Activated CD4-positive, CD25-positive, alpha-beta regulatory T cell treated with anti-CD3 and anti-CD28 coated beads, Interleukin-2, amount 50 U/mL, for 24 hours (primary cell): ENCODE measurements at places on chromosomes 2 and 18.

GRCh38 chr2:49959961-49960553 lies 805.7 kb upstream of the FSHR start:
- no peak for ATAC-seq

DNA sequence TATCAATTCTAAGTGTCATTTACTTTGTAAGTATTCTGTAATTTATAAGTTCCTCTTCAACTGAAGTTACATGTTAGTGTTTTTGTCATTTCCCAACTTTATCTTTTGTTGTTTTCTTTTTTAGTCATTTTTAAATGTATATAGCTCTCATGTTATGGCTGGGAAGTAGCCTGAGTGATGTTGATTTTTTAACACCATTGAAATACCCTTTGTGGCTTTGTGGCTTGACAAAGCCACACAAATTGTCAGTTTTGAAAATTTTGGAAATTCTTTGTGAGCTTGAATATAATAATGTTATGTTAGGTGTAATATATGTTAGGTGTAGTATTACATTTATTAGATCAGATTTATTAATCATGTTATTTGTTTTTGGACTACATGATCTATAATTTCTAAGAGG lies 16.7 kb downstream of the DNAJC10 start:
- no peak for ATAC-seq

GRCh38 chr2:83055376-83056010 lies 1403.6 kb downstream of the SUCLG1 start:
- ATAC-seq, result no peak

- ATAC-seq, result no peak
Observed at GRCh38 chr18:50832754-50833153, 12.9 kb upstream of the MRO start.

GRCh38 chr2:222869252-222869560 lies 8.4 kb downstream of the ACSL3 start:
- ATAC-seq, result no peak

DNA sequence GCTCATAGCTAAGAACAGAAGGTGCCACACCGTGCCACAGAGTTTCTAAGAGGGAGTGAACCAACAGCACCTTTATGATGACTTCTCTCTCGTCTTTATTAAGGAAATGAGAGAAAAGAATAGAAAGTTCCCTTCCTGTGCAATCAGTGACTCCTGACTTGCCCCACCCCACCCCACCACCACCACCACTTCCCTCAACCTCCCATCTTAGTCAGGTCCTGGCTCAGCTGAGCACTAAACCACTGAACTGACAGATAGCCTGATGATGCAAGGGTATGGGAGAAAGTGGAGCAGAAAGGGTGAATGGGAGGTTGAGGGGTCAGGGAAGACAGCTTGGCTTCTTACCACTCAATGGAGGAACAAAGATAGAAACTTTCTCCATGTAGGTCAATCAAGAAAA lies 75.2 kb upstream of the RMDN2 start:
- ATAC-seq, result no peak

- no peak for ATAC-seq
Observed at GRCh38 chr18:46319783-46320182, 215.6 kb downstream of the HAUS1 start.

- peak; percentile 51 for ATAC-seq
Observed at GRCh38 chr2:179037807-179038206, 12.1 kb downstream of the CCDC141 start.

DNA sequence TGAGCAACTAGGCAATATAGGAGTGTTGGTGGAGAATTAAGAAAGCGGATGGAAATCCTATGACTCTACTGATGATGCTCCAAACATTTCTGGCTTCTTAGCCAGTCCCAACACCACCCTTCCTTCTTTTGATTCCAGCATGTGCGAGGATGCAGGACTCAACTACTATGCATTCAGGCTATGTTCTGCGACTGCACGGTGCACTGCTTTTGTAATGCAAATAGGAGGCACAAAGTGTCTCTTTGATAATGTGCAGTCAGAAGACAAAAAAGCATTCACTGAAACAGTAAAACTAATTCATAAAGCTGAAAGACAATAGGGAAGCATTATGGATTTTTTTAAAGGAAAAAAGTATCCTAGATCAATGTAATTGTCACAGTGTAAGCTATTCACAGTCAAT lies 106.7 kb downstream of the MEIS1 start:
- no peak for ATAC-seq

GRCh38 chr2:207944979-207945600 lies 80.2 kb downstream of the PLEKHM3 start:
- ATAC-seq, result no peak

DNA sequence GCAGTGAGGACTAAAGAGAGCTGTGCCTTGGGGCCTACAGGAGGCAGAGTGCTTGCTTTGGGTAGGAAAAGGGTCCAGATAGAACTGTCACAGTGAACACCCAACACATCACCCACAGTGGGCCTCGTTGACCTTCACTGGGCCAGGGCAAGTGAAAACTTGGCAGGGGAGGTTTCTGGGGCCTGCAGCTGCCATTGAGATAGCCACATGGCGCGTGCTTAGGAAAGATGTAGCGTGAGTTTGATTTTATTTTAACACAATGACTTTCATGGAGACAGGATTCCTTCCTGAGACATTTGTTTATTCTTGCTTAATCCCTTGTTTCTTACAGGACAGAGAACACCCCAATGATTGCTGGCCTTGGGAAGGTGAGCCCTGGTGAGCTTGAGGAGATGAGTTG lies 9.3 kb upstream of the ESPNL start:
- no peak for ATAC-seq

DNA sequence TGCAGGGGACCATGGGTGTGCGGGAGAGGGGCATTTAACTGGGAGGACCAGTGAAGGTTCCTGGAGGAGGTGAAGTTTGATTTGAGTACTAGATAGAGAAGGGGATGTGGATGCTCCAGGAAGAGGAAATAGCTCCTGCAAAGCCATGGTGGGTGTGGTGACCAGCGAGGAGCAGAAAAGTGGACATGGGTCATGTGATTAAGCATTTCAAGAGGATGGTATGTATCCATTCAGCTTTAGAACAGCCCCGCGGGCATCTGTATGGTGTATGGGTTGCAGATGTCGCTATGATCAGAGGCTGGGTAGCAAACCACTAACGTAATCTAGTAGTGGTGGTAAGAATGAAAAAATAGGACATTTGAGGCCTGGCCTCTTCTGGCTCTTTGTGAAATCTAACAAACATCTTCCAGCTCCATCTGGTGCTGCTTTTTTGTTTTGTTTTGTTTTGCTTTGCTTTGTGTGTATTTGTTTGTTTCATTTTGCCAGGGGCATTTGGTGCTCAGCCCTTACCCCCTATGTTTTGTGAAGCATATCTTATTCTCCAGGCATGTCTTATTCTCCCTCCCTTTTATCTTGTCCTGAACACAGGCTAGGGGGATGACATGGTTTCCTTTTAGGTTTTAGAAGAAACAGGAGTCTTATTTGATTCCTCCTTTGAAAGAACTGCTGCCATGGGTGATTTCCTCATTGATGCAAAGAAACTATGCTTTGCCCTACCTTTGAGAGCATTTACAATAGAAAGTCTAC lies 226.1 kb downstream of the LRRTM1 start:
- no peak for ATAC-seq

DNA sequence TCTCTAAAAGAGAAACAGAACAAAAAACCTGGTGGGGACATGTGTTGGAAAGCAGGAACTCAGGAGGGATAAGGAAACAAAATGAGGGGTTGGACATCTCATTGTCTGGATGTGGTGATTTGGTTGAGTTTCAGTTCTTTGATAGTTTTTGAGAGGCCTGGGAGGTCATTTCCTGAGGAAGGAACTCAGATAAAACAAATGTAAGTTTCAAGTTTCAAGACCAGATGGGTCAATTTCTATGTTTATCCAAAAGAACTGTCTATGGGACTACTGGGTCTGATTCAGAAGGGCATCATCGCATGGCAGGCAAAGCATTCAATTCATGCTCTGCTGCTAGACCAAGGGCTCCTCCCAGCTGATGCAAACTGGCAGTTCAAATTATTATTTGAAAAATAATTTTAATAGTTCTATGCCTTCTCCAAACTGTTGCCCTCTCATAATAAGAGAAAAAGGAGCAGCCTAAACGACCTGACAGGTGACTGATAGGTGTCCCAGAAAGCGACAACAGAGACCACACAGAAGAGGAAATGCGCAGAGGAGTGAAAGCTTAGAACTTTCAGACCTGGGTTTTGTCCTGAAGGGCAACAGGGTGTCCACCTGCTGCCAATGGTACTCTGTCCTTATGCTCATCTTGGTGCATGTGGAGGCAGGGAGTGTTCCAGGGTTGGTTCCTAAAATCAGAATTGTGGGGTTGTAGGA lies 39.3 kb upstream of the SH3RF3 start:
- ATAC-seq, result no peak

- ATAC-seq, result no peak
Observed at GRCh38 chr2:128172191-128172590, 81.2 kb downstream of the UGGT1 start.

DNA sequence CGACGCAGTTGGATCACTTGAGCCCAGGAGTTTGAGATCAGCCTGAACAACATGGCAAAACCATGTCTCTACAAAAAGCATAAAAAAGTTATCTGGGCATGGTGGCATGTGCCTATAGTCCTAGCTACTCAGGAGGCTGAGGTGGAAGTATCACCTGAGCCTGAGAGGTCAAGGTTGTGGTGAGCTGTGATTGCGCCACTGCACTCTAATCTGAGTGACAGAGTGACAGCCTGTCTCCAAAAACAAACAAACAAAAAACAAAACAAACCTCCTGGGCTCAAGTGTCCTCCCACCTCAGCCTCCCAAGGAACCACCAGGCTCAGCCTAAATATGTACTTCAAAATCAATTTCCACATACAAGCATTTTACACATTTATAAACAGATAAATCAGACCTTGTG lies 83.8 kb downstream of the STRN start:
- no peak for ATAC-seq

GRCh38 chr18:50079571-50080295 lies 115.2 kb downstream of the MYO5B start:
- no peak for ATAC-seq

- ATAC-seq, result no peak
Observed at GRCh38 chr2:168215813-168216212, 31.6 kb downstream of the STK39 start.

DNA sequence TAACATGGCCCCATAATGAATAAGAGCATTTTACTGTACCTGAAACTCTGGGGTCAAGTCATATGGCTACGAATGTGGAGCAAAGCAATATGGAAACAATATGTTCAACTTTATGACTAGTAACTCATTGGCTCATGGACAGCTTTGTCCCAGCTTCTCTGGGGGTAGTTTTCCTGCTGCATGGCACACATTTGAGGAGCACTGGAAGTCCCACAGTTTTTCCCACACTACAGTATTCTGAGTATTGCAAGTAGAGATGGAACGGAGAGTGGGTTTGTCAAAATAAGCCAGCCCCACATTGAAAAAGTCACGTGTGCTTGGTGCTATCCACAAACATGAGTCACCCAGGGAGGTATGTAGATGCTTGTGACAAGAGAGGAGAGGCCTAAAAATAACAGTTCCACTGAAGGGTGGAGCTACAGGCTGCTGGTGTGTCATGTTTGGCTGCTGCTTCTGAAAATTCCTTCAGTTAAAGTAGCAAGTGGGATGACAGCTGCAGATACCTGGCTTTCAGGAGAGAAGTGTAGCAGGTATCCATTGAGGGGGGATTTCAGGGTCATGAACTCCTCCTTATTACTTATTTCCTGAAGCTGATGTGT lies 48.2 kb upstream of the CTAGE1 start:
- ATAC-seq, result no peak

DNA sequence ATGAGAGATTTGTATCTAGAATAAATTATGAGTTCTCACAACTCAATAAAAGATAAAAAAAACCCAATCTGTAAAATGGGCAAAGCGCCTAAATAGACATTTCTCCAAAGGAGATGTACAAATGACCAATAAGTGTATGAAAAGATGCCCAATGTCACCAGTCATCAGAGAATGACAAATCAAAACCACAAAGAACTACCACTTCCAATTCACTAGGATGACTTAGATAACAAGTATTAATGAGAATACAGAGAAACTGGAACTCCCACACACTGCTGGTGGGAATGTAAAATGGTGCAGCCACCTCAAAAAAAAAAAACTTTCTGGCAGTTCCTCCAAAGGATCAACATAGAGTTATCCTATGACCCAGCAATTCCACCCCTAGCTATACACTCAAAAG lies 17.4 kb upstream of the COL6A3 start:
- no peak for ATAC-seq

DNA sequence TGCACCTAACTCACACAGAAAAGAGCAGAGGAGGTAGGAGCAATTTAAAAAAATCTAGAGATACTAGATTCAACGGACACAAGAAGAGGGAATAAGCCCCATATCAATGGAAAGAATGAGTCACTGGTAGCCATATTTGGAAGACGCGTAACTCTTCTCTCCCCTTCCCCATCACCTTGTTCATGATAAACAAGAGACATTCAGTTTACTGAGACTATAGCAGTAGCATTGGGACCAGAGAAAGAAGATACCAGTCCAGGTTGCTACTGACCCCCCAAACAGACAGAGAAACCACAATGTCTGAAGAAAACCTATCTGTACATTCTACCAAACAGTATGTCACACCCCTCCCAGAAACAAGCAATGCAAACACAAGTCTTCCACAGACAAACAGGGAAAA lies 81.1 kb downstream of the SLC66A3 start:
- no peak for ATAC-seq

- ATAC-seq, result peak; percentile 44
Observed at GRCh38 chr2:74919827-74920226, 38.6 kb upstream of the POLE4 start.

GRCh38 chr2:197358931-197359330 lies 48.4 kb upstream of the ANKRD44 start:
- peak; percentile 22 for ATAC-seq

GRCh38 chr2:233009661-233010060 lies 3.4 kb downstream of the NGEF start:
- ATAC-seq, result no peak

- no peak for ATAC-seq
Observed at GRCh38 chr2:144572977-144573376, 53.1 kb upstream of the ZEB2 start.

GRCh38 chr2:181389524-181389923 lies 67.7 kb upstream of the ITGA4 start:
- ATAC-seq, result no peak

- no peak for ATAC-seq
Observed at GRCh38 chr2:176136374-176137251, 7.1 kb downstream of the HOXD8 start.

GRCh38 chr2:6872394-6872793 lies 5.2 kb upstream of the RSAD2 start:
- no peak for ATAC-seq

DNA sequence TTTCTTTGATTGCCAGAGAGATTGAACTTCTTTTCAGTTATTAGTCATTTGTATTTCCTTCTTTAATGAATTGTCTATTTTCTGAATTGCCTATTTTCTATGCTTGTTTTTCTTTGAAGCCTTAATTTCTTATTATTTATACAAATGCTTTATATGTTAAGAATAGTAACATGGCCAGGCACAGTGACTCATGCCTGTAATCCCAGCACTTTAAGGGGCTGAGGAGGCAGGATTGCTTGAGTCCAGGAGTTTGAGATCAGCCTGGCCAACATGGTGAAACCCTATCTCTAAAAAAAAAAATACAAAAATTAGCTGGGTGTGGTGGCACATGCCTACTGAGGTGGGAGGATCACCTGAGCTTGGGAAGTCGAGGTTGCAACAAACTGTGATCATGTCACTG lies 4.7 kb upstream of the RAB11FIP5 start:
- ATAC-seq, result no peak

- no peak for ATAC-seq
Observed at GRCh38 chr2:39325966-39326365, 82.2 kb upstream of the CDKL4 start.

GRCh38 chr2:201343559-201343958 lies 13.6 kb downstream of the FLACC1 start:
- ATAC-seq, result no peak

GRCh38 chr2:153558247-153558646 lies 79.7 kb upstream of the RPRM start:
- no peak for ATAC-seq

GRCh38 chr2:126038861-126039260 lies 617.1 kb upstream of the GYPC start:
- ATAC-seq, result no peak
